Foreskin keratinocyte (primary cell): ENCODE measurements at places on chromosomes 13 and 19. TPM values are rescaled to one million over a fixed set of nuclear protein-coding genes. Genes with fewer than 3 reads are reported as not detected.

Gene ILF3
- total RNA-seq = 189 and 218 TPM in 2 replicates

Gene ZNF665
- total RNA-seq = 1.2 and 2.0 TPM in 2 replicates

Gene ODAD3
- total RNA-seq = 0.11 and 0.51 TPM in 2 replicates

Gene MIA
- 5.6 and 15.4 TPM in 2 replicates for total RNA-seq

Gene KRTDAP
- total RNA-seq = 9.0 and 12.6 TPM in 2 replicates

Gene NLRP5
- total RNA-seq = not detected in 2 replicates

Gene IGFL3
- 2.3 and 5.2 TPM in 2 replicates for total RNA-seq

Gene ABCC4
- total RNA-seq = 12.7 and 15.0 TPM in 2 replicates

Gene NCAN
- not detected in 2 replicates for total RNA-seq
